ENCODE measurements at places on chromosomes 4 and X.

DNA sequence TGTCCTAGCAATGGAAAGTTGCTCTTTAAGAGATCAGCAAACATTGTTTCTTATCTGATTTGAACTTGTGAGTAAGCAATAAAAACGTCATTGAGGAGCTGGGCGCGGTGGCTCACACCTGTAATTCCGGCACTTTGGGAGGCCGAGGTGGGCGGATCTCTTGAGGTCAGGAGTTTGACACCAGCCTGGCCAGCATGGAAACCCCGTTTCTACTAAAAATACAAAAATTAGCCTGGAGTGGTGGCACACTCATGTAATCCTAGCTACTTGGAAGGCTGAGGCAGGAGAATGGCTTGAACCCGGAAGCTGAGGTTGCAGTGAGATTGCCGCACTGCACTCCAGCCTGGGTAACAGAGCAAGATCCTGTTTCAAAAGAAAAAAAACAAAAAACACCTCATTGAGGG, 11.2 kb upstream of the PLAC8 start:
- DNase-seq: peak; percentile 55

DNA sequence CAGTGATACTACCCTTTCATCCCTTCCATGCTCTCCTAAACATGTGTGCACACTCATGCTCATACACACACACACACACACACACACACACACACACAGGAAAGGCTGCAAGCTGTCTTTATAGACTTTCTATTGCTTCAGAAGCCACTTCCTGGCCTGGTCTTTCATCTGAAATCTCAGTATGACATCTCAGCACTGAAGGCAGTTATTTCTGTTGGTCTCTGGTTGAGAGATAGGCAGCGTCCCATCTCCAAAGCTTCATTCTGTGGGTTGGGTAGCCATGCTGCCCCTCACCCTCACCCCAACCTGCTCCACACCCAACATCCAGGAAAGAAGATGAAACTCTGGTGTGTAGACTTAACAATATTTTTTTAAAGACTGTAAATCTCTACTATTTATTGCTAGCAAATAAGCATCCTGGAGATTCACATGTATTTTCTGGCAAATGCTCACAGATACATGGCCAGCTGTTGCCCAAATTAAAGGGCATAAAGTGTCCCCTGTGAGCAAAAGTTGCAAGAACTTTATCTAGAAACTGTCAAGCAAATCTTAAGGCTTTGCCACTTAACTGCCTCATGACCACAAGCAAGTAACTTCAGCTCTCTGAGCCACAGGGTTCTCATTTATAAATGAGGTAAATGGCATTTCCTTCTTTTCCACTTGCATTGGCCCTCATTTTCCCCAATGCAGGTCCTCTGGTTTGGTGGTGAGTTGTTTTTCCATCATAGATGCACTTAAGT, 189.8 kb upstream of the AFF2 start:
- DNase-seq: peak; percentile 54

GRCh38 chrX:21873063-21873775, 17.4 kb downstream of the YY2 start:
- DNase-seq: no peak

DNA sequence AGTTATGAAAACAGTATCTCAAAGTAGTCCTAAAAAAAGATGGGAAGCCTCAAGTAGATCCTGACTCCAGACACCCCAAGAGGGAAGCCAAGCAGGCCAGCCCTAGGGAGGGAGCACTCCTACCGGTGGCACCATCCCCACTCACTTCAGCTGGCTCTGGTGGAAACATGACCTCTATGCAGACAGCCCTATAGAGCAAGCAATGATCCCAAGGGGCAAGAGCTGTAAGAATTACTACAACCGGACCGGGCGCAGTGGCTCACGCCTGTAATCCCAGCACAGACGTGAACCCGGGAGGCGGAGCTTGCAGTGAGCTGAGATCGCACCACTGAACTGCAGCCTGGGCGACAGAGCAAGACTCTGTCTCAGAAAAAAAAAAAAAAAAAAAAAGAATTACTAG, 5.7 kb downstream of the LETM1 start:
- no peak for DNase-seq

- DNase-seq: no peak
Measured at GRCh38 chrX:119398587-119398973, 556 bp upstream of the SLC25A43 start.

- no peak for DNase-seq
Measured at GRCh38 chr4:28317221-28317620, 1456.6 kb downstream of the STIM2 start.

DNA sequence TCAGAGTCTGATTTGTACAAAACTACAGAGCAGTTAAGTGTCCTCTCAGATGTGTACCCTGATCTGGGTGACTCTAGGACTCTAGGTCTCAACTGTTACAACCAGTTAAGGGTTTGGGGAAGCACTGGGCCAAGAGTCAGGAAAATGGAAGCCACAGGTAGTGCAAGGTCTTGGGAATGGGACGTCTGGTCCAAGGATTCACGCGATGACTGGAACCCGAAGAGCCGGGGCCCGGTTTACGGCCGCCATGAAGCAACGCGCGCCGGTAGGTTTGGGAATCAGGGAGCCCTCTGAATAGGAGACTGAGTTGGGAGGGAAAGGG, 321 bp upstream of the HPRT1 start:
- no peak for DNase-seq

GRCh38 chr4:78439328-78439727, 112.2 kb upstream of the ANXA3 start:
- DNase-seq: no peak

- no peak for DNase-seq
Measured at GRCh38 chr4:158443731-158444130, 78.0 kb upstream of the RXFP1 start.

Measured in stimulated activated CD4-positive, alpha-beta T cell treated with anti-CD3 and anti-CD28 coated beads, Interleukin-15, amount 100 ng/mL, for 24 hours (primary cell).